T-helper 2 cell (primary cell): ENCODE measurements at places on chromosomes 4 and X.

GRCh38 chr4:93646233-93646930 is 182.2 kb upstream of the ATOH1 start:
- no peak for DNase-seq

DNA sequence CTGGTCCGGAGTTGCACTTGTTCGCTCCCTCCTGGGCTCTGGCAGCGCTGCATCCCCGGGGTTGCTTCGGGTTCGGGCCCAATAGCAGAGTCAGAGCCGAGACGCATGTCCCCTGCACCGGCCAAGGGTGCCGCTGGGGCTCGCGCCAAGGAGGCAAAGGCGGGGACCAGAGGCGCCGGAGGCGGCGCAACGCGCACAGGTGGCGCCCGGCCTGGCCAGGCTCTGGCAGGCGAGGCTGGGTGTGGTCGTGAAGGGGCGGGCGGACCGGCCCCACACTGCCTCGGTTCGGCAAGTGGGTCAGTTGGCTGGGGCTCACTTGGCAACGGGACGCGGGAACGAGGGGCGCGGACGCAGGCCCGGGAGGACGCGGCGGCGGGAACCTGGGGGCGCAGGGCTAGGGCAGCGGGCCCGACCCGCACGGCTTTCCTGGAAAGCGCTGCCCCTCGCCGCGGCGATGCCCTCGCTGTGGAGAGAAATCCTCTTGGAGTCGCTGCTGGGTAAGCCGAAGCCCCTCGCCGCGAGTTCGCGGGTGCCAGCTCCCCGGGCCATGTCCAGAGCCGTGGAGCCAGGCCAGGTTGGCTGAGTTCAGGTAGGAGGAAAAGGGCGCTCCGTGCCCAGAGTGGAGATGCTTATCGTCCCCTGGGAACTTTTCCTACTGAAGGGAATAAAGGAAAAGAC is at the start of gene CWH43:
Gene CWH43 (plus strand): TSS at position 300 of the 678 bp plus-strand sequence. CDS start 155 bp downstream, at position 455.
- DNase-seq, result no peak

- DNase-seq, result no peak
These were observed 44.2 kb downstream of the CLDN34 start for GRCh38 chrX:10011261-10011931.

DNA sequence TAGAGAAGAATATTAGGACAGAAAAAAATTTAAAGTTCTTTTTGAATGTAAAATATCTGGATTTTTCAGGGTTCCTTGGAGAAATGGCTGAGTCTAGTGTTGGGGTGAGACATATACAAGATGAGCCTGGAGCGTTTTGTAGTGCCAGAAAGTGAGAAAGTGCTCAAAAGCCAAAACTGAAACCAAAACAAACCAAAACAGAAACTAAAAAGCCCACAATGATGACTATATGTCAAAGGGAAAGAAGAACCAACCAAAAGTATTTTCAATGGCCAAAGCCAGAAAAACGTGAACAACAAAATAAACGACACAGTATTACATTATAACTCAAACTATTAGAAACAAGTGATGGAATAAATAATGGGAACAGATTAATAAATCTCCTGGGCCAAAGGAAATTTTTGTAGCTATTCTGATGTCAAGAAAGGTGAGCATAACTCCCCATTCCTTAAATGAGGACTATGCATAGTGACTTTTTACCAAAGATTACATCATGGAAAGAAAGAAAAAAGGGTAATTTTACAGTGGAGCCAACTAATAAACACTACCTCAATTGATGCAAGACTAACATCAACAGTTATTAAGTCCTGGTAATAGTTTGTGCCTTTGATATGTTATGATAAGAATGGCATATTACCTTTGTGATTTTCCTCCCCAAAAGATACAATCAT is 1137.6 kb downstream of the C4orf33 start:
- DNase-seq, result no peak

- no peak for DNase-seq
These were observed 168.0 kb downstream of the BANK1 start for GRCh38 chr4:101958547-101958946.

GRCh38 chr4:41686893-41687292 is 61.6 kb downstream of the PHOX2B start:
- DNase-seq, result no peak

DNA sequence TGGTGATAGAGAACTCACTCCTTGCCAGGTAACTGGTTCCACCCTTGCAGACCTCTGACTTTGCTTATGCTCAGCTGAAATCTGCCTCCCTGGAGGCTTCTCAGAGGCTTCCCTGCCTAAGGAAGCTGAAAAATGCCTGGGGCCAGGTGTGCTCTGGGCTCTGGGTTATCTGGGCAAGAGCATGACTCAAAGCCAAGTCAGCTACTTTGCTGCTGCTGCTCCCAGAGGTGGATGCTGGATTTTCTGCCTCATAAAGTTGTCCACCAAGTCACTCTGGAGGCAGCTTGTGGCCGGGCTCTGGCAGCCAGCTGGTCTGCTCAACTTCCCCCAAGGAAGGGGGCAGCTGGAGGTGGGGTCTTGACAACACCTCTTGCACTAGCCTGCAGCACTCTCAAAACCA is 132.7 kb downstream of the PJA1 start:
- no peak for DNase-seq
